ENCODE measurements at places on chromosomes 4 and X.

DNA sequence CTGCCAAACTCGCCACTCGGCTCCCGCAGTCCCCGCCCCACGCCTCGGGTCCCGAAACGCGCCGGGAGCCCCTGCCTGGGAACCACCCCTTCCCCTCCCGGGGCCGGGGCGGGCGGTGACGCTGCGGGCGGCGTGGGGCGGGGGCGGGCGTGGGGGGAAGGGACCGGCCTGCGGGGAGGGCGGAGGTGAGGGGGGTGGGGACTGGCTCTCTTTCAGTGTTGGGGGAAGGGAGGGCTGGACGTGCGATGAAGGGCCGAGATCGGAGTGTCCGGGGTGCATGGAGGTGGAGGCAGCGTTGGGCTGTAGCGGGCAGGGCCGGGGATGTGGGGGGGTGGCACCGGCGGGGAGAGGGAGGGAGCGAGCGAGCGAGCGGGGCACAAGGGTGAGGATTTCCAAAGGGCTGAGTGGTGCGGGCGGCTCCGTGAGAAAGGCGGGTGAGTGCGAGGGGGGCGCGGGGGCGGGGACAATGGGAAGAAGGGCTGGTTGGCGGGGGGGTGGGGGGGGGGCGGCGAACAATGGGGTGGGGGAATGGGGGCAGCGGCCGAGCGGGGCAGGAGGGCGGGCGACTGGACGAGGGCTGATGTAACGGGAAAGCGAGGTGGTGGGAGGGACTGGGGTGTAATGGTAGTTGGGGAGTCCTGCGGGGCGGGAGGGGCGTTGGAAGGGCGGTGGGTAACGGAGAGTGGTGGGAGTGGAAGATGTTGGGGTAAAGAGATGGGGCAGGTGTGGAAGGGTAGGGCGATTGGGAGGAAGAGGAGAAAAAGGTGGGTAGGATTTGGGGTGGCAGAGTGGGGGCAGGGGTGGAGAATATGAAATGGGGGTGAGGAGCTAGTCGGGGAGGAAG lies 578 bp downstream of the DCUN1D4 start:
- DNase-seq = no peak

DNA sequence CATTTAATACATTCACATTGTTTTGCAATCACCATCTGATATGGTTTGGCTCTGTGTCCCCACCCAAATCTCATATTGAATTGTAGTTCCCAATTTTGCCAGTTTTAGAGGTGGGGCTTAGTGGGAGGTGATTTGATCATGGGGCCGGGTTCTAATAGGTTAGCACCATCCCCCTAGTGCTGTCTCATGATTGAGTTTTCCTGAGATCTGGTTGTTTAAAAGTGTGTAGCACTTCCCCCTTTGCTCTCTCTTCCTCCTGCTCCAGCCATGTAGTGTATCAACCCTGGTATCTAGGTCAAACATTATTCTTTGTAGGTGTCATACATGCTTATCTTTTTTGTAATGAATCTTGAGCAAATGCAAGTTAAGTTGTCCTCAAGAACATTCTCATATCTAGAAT lies 83.3 kb upstream of the KIT start:
- no peak for DNase-seq

- no peak for DNase-seq
Measured at GRCh38 chr4:95638920-95639501, 90.2 kb upstream of the UNC5C start.

DNA sequence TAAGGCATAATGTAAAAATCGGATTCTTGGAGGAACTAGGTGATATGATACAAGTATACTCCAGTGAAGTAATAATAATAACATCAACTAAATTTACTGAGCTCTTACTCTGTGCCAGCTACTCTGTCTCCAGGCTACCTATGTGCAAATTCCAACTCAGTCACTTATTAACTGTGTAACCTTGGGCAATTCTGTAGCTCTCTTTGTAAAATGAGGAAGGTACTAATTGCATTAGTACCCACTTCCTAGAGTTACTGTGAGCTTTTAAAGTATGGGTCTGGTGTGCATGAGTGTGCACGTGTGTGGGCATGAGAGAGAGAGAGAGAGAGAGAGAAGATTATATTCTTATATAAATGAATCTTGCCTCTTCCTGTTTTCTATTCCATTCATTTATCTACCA lies 169.9 kb downstream of the KCNIP4 start:
- DNase-seq = no peak

DNA sequence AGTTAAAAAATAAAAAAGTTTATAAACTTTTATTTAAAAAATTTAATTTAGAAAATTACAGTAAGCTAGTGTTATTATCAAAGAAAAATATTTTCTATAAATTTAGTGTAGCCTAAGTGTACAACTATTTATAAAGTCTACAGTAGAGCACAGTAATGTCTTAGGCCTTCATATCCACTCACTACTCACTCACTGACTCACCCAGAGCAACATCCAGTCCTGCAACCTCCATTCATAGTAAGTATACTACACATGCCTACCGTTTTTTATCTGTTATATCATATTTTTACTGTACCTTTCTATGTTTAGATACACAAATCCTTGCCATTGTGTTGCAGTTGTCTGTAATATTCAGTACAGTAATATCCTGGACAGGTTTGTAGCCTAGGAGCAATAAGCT lies 129.0 kb upstream of the FAM47B start:
- no peak for DNase-seq

DNA sequence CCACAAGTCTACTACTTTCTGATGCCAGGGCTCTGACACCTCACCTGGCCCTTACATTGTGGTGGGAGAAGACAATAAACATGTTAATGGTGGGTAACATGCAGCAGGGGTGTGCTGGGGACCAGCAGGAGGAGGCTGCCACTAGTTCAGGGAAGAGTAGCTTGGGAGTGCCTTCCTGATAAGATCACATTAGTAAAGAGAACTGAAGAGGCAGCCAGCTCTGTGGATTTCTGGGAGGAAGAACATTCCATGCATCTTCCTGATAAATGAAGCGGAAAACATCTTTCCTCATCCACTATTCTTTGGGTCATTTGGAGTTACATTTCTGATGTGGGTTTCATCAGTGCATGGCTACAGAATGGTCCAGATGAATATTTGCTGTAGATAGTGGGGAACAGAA lies 9.0 kb downstream of the RNF150 start:
- DNase-seq = no peak

DNA sequence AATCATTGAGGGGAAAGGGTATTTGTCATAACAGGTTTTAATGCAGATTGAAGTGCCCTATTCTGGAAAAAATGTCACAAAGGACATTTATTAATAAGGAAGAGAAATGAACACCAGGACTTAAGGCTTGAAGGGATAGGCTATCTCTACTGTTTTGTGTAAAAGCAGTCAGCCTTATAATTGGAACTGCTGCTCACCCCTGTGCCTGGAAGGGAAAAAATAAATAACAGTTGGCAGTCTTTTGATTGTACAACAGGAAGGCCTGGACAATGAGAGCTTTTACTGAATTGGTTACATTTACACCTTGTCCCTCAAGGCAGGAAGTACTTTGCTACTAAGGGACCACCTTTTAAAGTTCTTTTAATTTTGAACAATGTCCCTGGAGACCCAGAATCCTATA lies 17.8 kb upstream of the MAGED4 start:
- no peak for DNase-seq

DNA sequence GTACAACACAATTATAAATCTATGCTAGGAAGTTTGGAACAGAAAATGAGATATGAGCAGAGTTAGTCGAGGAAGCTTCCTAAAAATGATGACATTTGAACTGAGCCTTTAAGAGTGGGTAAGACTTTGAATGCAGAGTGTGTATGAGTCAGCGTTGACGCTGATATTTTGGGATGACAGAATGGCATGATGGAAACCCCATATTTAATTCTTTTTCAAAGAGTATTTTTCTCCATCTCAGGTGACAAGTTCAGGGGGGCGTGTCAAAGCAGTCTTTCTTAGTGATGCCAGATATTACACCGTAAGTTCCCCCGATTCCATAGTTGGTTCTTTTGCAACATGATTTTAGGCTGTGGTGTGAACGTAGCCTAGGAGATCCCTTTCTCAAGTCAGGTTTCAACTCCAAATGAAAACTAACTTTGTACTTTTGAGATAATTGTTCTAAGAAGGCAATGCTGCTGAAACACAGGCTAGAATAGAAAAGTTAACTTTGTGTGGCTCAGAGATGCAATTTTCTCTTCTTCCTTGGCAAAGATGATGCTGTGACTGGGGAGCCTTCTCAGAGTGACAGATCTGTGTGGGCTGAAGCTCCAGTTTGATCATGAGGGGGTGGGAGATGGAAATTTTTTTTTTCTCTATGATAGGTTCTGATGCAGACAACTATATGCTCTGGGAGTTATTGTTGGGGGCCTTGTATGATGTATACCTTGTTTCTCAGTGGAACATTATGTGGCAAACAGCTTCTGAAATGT lies 59.2 kb downstream of the GLUD2 start:
- no peak for DNase-seq

DNA sequence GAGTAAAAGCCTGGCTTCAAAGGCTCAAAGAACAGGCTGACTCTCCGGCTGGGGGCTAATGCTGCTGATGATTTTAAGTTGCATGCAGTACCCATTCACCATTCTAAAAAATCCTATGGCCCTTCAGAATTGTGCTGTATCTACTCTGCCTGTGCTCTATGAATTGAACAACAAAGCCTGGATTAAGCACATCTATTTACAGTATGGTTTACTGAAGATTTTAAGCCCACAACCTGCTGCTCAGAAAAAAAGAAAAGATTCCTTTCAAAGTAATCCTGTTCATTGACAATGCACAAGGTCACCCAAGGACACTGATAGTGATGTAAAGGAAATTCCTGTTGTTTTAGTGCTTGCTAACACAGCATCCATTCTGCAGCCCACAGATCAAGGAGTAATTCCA lies 84.9 kb upstream of the SFRP2 start:
- no peak for DNase-seq

- no peak for DNase-seq
Measured at GRCh38 chrX:3717742-3718420, 4.4 kb upstream of the PRKX start.

DNA sequence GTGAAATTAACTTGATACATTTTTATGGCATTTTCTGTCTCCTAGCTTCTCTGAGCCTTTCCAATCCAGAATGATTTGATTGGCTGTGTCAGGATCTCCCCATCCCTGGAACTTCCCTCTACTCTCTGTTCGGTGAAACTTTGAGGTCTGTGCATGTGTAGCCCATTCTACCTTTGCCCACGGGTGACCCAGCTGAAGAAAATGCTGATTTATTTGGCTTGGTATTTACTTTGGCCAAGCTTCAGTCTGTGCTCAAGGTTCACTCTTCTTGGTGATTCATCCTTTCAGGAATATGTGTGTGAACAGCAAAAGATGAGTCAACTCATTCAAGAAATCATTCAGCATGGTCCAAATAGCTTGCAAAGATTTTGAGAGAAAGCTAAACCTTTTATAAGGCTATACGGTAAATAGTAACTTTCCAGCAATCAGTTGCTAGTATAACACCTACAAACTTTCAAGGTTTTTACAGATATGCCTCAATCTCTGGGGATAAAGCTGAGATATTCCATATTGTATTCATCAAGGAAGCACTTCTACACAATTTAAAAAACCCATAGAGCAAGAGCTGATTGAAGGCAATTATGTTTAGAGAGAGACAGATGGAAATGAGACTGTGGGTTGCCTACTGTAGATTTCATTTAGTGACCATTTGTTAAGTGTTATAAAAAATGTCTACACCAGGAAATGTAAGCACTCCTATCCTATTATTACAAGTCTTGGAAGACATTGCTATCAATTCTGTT lies 233.9 kb upstream of the CXXC4 start:
- no peak for DNase-seq

- no peak for DNase-seq
Measured at GRCh38 chr4:7539659-7540058, 104.9 kb upstream of the PSAPL1 start.

DNA sequence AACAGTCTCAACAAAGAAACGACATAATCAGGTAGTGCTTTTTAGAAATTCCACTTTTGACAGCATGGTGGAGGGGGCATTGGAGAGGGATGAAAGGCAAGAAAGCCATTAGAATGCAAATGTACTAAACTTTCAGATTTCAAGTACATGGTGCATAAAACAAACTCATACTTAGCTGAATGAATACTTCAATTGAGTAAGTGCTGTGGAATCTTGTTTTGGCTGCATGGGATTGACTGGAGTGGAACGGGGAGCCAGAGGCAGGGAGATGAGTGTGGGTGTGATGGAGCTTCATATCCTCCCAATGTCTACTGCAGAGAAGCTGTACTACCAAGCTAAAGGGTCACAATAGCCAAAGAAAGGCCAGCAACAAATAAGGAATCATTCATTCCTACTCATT lies 52.4 kb downstream of the USP46 start:
- no peak for DNase-seq

DNA sequence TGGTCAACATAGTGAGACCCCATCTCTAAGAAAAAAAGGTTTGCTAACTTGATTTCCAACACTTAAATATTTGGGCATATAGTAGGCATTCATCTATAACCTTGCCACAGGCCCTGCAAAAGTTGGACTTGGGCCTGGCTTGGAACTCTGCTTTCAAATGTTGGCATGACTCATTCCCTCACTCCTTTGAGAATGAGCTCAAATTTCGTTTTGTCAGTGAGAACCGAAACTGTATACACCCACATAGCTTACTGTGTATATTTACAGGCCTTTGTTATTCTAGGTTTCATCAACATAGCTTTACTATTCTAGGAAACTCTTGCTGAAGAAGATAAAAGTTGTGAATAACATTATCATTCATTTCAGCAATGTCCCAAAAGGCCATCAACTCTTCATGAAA lies 88.7 kb upstream of the ELOVL6 start:
- no peak for DNase-seq

- DNase-seq = no peak
Measured at GRCh38 chr4:81756973-81757372, 285.3 kb upstream of the RASGEF1B start.

DNA sequence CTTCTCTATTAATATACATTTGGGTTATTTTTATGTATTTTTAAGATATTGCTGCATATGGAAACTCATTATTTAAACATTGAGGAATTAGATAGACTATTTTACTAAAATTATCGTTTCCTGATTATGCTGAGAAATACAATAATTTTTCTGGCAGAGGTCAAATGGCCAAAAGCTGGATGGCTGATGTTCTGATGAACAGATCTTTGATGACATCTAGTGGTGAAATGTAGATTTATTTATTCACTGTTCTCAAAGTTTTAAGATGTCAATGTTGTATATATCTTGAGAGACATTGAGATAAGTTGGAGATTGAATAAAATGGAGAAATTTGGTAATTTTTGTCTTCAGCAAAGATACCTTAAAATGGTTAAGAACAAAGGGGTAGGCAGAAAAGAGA lies 96.2 kb downstream of the UGT8 start:
- no peak for DNase-seq

GRCh38 chr4:154642373-154643009 lies 30.0 kb upstream of the FGG start:
- no peak for DNase-seq

DNA sequence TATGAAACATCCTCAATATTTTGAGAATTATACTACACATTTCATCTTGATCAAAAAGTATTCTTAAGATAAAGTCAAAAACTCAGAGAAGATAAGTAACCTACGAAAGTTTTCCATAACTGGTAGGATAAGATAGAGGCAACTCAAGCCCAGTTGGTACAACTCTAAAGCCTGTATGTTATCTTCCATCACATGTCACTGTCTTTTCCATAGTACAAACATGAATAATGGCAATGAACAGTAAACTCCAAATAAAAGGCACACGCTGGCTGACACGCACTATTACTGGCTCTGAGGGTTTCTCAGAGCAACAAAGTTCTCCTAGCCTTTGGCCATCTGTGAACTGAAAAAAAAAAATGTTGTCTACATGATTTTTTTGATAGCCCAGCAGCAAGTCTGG lies 27.2 kb downstream of the LIN54 start:
- DNase-seq = no peak

GRCh38 chr4:188220006-188220405 lies 80.8 kb downstream of the TRIML1 start:
- DNase-seq = no peak

Measured in GOT3 (cell line).